ENCODE measurements at places on chromosomes 4 and X. TPM values are rescaled to one million over a fixed set of nuclear protein-coding genes. Genes with fewer than 3 reads are reported as not detected.

NAP1L2 gene
- total RNA-seq, result 5.1 TPM

DNA sequence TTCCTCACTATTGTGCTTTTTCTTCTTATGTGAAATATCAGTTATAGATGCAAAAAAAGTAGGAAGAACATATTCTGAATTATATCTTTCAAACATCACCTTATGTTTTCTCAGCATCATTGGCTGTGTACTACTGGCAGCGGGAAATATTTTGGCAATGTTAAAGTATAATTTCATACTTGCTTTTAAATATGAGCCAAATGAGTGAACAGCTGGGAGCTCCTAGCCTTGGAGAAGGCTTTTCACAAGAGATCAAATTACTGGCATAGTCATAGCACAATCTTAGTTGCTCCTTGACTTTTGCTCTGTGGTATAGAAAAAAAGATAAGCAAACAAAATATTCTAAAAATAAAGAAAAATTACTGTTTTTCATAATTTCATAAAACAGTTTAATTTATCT, 1575.8 kb upstream of the PABPC4L start:
- H3K36me3 ChIP-seq, result no peaks in the 10 kb centered on the region
- no peak overlapping the region for H3K27ac ChIP-seq
- H3K4me1 ChIP-seq, result no peaks in the 10 kb centered on the region
- DNase-seq, result no peak
- H3K4me3 ChIP-seq, result no peak overlapping the region
- H3K27me3 ChIP-seq, result no peaks in the 10 kb centered on the region

HSD17B11 gene
- 22.7 TPM for total RNA-seq

ABCG2 gene
- 9.4 TPM for total RNA-seq

DNA sequence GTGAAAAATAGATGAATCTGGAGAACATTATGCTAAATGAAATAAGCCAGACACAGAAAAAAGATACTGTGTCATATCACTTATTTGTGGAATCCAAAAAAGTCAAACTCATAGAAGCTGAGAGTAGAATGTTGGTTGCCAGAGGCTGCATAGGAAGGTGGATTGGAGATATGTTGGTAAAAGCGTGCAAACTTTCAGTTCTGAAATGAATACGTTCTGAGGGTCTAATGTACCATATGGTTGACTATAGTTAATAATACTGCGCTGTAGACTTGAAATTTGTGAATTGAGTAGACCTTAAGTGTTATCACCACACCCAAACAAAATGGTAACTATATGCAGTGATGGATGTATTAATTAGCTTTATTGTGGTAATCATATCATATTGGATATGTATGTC, 45.0 kb upstream of the UPRT start:
- H3K36me3 ChIP-seq, result no peaks in the 10 kb centered on the region
- H3K27ac ChIP-seq, result no peak overlapping the region
- no peaks in the 10 kb centered on the region for H3K4me1 ChIP-seq
- no peaks in the 10 kb centered on the region for H3K27me3 ChIP-seq
- no peak overlapping the region for H3K4me3 ChIP-seq
- DNase-seq, result no peak

VCX3A gene
- total RNA-seq, result 110 TPM

DNA sequence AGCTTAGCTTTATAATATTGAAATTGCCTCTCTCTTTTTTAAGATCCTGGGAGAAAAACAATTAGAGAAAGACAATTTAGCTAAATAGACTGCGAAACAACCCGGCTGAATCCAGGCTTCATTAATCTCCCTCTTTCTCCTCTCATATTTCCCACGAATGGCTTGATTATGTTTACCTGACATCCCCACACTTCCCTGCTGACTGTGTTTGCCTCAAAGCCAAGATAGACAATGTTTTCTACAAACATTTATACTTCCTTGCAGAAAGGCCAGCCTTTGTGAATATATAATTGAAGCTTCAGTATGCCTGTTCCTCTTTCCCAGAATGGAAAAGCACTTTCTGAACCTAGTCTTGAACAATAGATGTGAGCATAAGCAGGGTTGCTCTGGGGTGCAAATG, 566.8 kb downstream of the PDHA2 start:
- H3K27me3 ChIP-seq, result no peaks in the 10 kb centered on the region
- H3K27ac ChIP-seq, result no peak overlapping the region
- H3K4me3 ChIP-seq, result no peak overlapping the region
- H3K4me1 ChIP-seq, result no peaks in the 10 kb centered on the region

USP17L15 gene
- total RNA-seq, result not detected

GPR34 gene
- total RNA-seq, result 3.8 TPM

DNA sequence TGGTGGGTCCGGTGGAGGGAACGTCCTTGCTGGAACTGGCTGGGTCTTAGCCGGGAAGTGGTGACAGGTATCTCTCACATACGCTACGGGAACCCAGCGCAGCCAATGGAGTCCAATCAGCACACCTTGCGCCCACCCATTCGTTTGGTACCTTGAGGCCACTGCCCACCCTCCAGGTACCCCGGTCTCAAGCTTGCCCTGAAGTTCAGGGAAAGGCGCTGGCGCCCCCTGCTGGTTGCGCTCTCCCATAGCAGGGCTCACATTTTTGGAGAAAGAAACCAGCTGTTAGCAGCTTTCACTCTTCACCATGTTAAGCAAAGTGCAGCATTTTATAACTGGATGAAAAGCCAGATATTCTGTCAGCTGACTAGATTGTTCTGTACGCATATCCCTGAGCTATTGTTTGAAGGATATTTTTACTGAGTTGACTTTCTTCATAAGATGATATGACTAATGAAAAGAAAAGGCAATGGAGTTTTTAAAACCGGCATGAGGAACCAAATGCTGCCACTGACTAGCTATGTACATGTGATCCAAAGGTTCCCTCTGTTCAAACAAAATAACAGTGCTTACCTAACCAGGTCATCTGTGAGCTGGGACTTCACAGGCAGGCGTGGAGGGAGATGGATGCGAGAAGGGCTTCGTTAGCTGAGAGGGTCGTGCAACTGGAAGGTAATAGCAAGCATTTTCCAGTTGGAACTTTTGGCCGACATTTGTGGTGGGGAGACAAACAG, 43.7 kb downstream of the OTOP1 start:
- no peaks in the 10 kb centered on the region for H3K27me3 ChIP-seq
- no peak overlapping the region for H3K4me3 ChIP-seq
- peak; percentile 51 for DNase-seq
- no peaks in the 10 kb centered on the region for H3K4me1 ChIP-seq
- H3K27ac ChIP-seq, result no peak overlapping the region

RAB40A gene
- total RNA-seq, result 37.9 TPM

PFKFB1 gene
- 1.5 TPM for total RNA-seq

DNA sequence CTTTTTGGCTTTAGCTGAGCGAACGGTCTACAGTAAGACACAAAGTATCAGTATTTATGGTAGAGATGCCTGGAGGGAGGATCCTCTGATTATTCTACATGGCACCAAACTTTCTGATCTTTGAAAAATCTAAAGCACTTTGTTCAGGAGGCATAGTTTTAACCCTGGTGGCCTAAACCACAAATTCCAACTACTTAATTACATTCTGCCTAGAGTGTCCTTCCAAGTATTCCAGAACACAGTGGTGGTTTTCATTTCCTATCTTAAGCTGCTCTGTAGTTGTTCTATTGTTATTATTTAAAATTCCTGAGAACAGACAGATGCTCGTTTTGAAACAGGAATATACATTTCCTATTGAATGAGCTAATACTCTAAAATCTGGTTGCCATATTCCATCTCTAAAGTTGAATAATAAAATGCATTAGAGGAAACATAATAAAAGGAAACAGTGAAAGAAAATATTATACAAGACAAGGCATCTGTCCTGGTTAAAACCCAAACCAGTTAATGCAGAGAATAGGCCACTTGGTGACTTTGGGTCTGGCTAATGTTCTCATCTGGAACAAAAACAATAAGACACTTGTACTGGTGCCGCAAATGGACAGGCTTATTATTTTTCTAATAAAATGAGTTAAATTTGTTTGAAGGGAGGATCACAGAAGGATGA, 657.4 kb downstream of the SPRY1 start:
- H3K36me3 ChIP-seq, result no peaks in the 10 kb centered on the region
- H3K27ac ChIP-seq, result no peak overlapping the region
- no peak overlapping the region for H3K4me3 ChIP-seq
- no peaks in the 10 kb centered on the region for H3K27me3 ChIP-seq
- no peak for DNase-seq
- H3K4me1 ChIP-seq, result no peaks in the 10 kb centered on the region

DDIT4L gene
- total RNA-seq, result 1.5 TPM

HERC6 gene
- total RNA-seq, result 18.8 TPM

DNA sequence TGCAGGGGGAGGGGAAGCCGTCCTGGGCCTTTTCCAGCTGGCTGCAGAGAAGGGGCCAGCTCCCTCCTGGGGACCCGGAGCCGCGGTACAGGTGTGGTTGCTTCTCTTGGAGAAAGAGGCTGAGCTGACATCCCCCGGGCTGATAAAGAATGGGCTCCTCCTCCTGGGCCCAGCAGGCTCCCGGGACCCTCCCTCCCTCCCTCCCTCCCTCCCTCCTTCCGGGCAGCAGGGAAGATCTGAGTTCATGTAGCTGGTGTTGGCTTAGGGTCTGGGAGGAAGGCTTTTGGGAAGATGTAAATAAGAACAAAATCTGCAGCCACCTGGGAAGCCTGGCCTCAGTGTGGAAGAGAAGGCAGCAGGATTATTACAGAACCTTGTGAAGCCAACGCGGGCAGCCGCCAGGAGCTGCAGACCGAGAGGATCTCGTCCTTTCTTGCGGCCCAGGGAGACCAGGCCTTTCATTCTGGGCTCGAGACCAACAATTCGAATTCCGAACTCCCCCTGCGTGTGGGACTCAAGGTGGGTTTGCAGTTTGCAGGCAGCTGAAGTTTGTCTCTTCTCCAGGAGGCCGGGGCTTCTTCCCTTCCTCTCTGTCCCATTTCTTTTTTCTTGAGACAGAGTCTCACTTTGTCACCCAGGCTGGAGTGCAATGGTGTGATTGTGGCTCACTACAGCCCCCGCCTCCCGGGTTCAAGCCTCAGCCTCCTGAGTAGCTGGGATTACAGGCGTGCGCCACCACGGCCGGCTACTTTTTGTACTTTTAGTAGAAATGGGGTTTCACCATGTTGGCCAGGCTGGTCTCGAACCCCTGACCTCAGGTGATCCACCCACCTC, at the start of gene PLCXD1:
PLCXD1 (plus strand) TSS at position 216 of the 834 bp plus-strand sequence. CDS start 2,807 bp downstream, outside the sequence.
- H3K27ac ChIP-seq, result no peak within 1 kb of the TSS
- peaks cover 3% of the 10 kb centered on the region for H3K4me1 ChIP-seq
- DNase-seq, result peak; percentile 50
- peak within 1 kb of the TSS; percentile 13 for H3K4me3 ChIP-seq
- H3K27me3 ChIP-seq, result no peaks in the 10 kb centered on the region

SPIN2A gene
- 0.71 TPM for total RNA-seq

DNA sequence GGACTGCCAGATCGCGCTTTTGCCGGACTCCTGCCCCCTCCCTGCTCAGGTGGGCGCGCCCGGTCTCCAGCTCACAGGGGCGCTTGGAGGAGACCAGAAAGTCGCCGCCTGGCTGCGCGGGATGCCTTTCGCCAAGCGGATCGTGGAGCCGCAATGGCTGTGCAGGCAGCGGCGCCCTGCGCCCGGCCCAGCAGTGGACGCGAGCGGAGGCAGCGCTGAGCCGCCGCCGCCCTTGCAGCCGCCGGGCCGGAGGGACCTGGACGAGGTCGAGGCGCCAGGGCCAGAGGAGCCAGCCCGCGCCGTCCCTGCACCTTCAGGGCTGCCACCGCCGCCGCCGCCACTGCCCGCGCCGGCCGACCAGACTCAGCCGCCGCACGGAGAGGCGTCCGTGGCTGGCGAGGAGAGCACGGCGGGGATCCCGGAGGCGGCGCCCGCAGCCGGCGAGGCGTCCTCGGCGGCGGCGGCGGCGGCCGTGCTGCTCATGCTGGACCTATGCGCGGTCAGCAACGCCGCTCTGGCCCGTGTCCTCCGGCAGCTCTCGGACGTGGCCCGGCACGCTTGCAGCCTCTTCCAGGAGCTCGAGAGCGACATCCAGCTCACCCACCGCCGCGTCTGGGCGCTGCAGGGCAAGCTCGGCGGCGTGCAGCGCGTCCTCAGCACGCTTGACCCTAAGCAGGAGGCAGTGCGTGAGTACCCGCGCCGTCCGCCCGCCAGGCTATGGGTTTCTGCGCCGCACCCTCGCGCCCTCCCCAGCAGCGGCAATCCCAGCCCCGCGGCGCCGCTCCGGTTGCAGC, 834 bp downstream of the NHS start:
- H3K4me1 ChIP-seq, result no peaks in the 10 kb centered on the region
- DNase-seq, result peak; percentile 16
- no peaks in the 10 kb centered on the region for H3K36me3 ChIP-seq
- peak overlapping the region; percentile 60 for H3K4me3 ChIP-seq
- peak overlapping the region; percentile 76 for H3K27ac ChIP-seq
- no peaks in the 10 kb centered on the region for H3K27me3 ChIP-seq

G3BP2 gene
- 102 TPM for total RNA-seq

GRCh38 chrX:76183289-76184049, 10.6 kb downstream of the PBDC1 start:
- no peak overlapping the region for H3K27ac ChIP-seq
- H3K4me3 ChIP-seq, result no peak overlapping the region
- no peak for DNase-seq
- H3K4me1 ChIP-seq, result no peaks in the 10 kb centered on the region
- no peaks in the 10 kb centered on the region for H3K27me3 ChIP-seq
- no peaks in the 10 kb centered on the region for H3K36me3 ChIP-seq

- no peak for DNase-seq
- H3K27ac ChIP-seq, result no peak overlapping the region
- H3K27me3 ChIP-seq, result no peaks in the 10 kb centered on the region
- H3K4me1 ChIP-seq, result peaks cover 7% of the 10 kb centered on the region
- no peak overlapping the region for H3K4me3 ChIP-seq
- H3K36me3 ChIP-seq, result no peaks in the 10 kb centered on the region
These were observed 26.4 kb downstream of the NELFA start for GRCh38 chr4:1982124-1983052.

- peak overlapping the region; percentile 94 for H3K27ac ChIP-seq
- H3K4me1 ChIP-seq, result peaks cover 22% of the 10 kb centered on the region
- H3K36me3 ChIP-seq, result no peaks in the 10 kb centered on the region
- DNase-seq, result no peak
These were observed 919 bp upstream of the SEC24B start for GRCh38 chr4:109432696-109433095.

DNA sequence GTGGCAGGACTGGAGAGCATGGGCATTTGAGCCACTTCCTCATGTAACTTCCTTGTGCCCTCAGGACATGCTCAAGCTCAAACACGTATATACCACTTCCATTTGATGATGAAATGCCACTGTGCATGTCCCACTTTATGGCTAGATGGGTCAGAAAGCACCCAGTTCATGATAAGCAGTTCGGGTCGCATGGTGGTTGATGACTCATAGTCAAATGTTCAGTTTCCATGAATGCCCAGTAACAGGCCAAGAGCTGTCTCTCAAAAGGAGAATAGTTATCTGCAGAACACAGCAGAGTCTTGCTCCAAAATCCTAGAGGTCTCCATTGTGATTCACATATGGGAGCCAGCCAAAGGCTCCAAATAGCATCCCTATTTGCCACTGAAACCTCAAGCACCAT, 48.9 kb upstream of the SPIN3 start:
- no peak for DNase-seq
- H3K27me3 ChIP-seq, result no peaks in the 10 kb centered on the region
- no peaks in the 10 kb centered on the region for H3K4me1 ChIP-seq
- H3K27ac ChIP-seq, result no peak overlapping the region

GRCh38 chr4:113579360-113579759, 182.2 kb downstream of the CAMK2D start:
- peaks cover 5% of the 10 kb centered on the region for H3K4me1 ChIP-seq
- no peak overlapping the region for H3K27ac ChIP-seq
- no peaks in the 10 kb centered on the region for H3K36me3 ChIP-seq
- no peak for DNase-seq
- no peak overlapping the region for H3K4me3 ChIP-seq

- no peak for DNase-seq
- no peak overlapping the region for H3K4me3 ChIP-seq
- no peaks in the 10 kb centered on the region for H3K27me3 ChIP-seq
- H3K4me1 ChIP-seq, result no peaks in the 10 kb centered on the region
These were observed 50.4 kb upstream of the IL13RA2 start for GRCh38 chrX:115067812-115068211.
